ENCODE measurements at places on chromosomes 11 and 22.

- DNase-seq = no peak
These were observed 1.2 kb downstream of the FIBP start for GRCh38 chr11:65886826-65887722.

- DNase-seq = peak; percentile 15
These were observed 11.1 kb upstream of the ST3GAL4 start for GRCh38 chr11:126344141-126345080.

DNA sequence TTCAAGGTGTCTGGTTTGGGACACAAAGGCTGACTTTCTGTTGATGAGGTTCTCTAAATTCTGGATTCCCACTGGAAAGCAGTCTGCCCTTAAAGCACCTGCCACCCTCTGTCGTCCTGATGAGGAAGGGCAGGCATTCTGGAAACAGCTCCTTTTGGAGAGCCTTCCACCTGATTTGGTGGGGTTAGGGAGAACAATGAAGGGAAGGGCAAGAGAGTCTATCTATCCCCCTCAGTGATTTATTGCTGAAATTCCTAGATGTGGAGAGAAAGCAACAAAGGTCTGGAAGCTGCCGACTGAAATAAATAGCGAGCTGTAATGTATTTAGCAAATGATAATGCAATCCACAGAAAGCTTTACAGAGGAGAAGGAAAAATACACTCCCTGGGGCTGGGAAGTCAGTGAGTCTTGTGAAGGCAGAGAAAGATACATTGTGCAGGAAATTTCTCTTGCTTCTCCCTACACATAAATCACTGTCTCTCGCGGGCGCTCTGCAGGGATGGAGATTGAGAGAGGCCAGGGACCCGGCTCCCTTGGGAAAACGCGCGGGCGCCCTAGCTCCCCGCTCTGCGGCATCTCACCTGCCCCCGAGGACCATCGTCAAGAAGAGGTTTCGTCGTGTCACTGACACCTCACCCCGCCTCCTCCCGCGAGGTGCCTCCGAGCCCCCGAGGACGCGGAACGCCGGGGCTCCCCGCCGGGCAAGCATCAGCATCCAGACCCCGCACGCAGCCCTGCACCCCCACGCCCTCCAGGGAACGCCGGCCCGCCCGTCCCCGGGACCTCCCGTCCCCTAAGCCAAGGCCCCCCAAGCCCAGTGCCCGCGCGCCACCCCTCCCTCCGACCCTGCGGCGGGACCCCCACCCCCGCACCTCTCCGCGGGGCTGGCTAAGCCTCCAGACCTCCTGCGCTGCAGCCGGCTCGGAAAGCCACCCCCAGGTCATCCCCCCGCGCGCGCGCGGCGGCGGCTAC is 673 bp downstream of the CDON start:
- peak; percentile 69 for DNase-seq

- DNase-seq = no peak
These were observed 123.1 kb downstream of the MIAT start for GRCh38 chr22:26780521-26780920.

DNA sequence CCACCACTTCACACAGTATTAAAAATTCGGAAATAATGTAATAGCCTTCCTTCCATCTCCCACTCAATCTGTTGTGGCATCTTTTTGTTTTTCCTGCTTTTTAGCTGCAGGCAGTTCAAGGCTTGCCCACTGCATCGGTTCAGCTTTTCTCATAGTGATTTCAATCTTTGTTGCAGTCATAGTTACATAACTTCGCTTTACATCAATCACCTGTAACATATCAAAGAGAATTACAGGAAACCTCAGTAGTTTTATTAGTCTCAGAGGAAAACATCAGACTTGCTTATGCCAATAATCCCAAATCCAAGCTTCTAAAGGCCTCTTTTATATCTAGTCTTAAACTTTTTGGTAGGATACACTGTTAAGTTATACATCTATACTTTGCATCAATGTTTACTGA is 20.5 kb downstream of the CHORDC1 start:
- DNase-seq = no peak

GRCh38 chr11:77065878-77066228 is 918 bp upstream of the CAPN5 start:
- DNase-seq = peak; percentile 52

DNA sequence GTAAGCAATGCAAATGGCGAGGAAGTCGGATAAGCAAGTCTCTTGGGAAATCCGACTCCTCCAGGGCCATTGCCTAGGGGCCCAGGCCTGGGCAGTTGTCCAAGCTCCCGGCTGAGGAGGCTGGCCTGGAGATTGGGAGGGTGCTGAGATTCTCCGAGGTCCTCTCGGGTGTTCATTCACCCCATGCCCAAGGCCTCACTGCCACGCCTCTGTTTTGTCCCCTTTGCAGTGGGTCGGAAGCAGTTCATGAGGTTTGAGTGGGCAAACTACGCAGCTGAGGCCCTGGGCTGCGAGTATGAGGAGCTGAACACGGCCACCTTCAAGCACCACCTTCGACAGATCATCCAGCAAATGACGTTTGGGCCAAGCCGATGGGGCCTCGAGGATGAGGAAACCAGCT is 81.3 kb downstream of the MYO18B start:
- no peak for DNase-seq

DNA sequence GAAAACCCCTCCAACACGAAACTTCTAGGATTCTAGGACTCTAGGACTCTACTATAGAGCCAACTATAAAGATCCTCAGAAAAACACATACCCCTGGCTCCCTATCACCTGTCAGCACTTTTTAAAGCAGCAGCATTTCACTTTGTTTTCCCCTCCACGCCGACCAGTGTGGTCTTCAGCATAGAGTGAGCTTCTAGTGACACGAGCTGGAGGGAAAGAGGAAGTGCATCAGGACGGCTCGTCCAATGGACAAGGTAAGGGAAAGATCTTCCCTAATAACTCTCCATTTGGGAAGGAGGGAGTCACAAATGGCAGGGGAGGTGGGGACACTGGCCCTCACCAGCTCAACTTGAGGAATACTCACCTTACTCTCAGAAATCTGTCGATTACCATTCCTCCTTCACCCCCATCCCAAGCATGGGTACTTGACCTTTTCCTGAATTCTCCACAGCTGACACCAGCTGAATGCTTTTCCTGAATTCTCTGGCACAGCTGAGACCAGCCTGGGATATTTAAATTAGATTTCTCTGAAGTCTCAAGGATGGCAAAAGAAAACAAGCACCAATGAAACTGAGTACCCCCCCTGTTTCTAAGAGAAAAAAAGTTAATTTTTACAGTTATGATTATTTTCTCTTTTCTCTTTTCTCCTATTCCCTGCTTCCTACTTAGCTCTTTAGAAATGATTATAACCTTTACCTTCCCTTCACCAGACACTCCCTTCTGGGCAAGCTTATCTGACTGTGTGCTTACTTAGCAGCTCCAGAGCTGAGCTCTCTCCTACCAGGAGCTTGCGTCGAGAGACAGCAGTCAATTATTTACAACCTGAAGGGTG is 33.3 kb upstream of the NNMT start:
- no peak for DNase-seq

DNA sequence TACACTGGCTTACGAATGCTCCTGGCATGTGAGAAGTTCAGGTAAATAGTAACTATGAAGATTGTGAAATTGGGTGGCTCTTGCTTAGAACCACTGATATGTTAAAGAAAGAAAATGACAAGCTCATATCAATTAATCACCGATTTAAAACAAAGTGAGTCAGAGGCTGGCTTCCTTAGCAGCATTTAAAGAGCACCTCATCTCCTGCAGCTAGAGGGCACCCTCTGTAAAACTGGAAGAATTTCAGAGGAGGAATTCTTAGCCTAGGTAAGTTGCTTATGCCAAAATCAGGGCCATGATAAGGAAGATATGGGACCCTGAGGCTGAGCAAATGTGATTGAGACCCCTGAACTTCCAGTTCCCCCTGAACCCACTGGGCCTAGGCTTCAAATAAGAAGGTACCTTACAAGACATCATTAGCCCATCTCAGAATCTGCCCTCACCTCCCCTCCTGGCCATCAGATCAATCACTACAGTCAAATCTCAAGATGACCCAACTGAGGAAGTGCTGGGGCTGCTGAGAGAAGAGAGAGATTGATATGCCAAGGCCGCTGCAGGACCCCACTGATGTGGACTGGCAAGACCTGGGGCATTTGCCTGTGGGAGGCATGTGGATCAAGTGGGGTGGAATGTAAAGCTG is 8.6 kb upstream of the CD3E start:
- DNase-seq = no peak

GRCh38 chr11:117959438-117960149 is 26.6 kb upstream of the IL10RA start:
- DNase-seq = no peak

- DNase-seq = no peak
These were observed 11.0 kb upstream of the GRAMD4 start for GRCh38 chr22:46609175-46609690.

- DNase-seq = peak; percentile 40
These were observed 8.4 kb downstream of the SELENOO start for GRCh38 chr22:50208939-50209892.

- no peak for DNase-seq
These were observed 34.8 kb upstream of the CCDC34 start for GRCh38 chr11:27397624-27398399.

- no peak for DNase-seq
These were observed 2.6 kb upstream of the FTH1 start for GRCh38 chr11:61969838-61970662.

GRCh38 chr22:29541845-29542244 is 11.7 kb downstream of the THOC5 start:
- DNase-seq = no peak

DNA sequence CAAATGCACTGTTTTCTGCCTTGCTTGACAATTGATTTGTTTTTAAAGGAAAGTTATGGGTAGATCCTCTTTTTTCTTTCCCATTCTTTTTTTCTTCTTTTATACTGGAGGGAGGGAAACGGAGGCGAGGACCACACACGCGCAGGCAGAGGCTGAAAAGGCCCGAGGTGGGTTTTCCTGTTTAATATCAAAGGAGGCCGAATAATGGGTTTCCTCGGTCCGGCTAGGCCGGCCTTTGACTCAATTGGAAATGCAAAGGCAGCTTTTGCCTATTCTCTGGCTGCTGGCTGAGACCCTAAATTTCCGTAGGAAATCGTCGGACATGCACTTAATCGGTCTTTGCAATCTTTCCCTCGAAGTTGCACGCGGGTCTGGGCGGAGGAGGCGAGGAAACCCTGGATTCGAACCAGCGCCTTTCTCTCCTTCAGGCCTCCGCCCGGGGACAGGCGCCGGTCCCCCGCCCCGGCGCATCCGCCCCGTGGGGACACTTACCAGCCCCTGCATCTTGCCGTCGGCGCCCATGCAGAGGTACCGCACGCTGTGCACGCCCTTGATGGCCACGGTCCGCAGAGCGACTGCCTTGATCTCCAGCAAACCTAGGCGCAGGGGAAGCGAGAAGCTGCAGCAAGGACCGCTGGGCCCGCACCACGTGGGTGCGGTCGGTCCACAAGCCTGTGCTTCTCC is 911 bp downstream of the FGF19 start:
- no peak for DNase-seq

- DNase-seq = no peak
These were observed 252.3 kb downstream of the TBC1D22A start for GRCh38 chr22:47014636-47015345.

- DNase-seq = no peak
These were observed 16.8 kb downstream of the LUZP2 start for GRCh38 chr11:24513479-24514218.

GRCh38 chr11:133595998-133596590 is 63.8 kb upstream of the OPCML start:
- DNase-seq = no peak

DNA sequence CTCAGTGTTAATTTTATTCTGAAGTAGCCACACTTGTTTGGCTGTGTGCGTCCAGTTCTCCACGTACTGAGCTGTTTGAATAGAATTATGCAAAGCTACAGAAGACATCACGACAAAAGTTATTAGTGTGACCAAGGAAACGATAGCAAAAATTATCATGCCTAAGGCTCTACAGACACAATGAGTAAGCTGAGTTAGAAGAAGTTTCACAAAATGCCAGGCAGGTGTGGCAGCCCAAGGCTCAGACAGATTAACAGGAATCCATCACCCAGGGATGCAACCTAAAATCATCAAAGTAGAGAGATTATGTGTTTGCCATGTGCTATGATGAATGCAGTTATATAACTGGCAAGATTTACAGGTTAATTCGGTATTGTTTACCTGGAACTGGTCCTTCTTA is 73.1 kb upstream of the INCENP start:
- DNase-seq = no peak

DNA sequence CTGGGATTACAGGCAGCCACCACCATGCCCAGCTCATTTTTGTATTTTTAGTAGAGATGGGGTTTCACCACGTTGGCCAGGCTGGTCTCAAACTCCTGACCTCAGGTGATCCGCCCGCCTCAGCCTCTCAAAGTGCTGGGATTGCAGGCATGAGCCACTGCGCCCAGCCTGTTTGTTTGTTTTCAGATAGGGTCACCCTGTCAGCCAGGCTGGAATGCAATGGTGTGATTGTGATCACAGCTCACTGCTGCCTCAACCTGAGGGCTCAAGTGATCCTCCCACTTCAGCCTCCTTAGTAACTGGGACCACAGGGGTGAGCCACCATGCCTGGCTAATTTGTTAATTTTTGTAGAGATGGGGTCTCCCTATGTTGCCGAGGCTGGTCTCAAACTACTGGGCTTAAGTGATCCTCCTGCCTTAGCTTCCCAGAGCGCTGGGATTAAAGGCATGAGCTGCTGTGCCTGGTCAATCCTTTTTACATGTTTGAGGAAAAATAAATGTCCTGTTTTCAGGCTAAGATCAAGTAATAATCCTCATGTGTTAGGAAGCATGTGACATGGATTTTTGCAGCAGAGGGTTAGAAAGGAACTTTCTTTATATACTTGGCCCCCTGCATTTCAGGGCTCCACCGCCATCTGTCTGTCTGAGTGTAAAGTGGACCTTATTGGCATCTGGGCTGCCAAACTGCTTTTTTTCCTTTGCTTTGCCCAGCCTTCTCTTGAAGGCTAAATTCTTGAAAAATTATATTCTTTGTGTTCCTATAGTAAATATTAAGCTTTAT is 4.8 kb upstream of the SLC3A2 start:
- DNase-seq = no peak

GRCh38 chr11:107711861-107712755 is at the start of gene SLN:
TSS of gene SLN (minus strand) at chr11:107712056.
- no peak for DNase-seq

DNA sequence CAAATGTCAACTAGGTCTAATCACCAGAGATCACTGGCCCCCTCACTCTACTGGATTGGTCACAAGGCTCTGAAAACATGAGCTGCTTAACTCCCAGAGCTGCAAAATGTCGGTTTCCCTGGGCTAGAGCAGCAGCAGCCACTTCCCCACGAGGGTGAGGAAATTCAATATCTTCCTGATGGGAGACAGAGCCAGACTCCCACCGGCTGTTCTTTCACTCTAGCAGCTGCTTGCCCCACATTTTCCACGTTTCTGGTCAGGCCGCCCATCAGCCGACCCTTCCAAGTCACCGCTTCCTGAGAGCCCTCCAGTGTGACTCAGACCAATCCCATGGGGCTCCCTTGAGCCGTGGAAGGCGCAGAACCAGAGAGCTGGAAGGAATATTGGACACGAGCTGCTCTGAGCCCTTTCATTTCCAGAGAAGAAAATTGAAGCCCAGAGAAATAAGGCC is 227.0 kb downstream of the ADAMTS15 start:
- DNase-seq = peak; percentile 75

DNA sequence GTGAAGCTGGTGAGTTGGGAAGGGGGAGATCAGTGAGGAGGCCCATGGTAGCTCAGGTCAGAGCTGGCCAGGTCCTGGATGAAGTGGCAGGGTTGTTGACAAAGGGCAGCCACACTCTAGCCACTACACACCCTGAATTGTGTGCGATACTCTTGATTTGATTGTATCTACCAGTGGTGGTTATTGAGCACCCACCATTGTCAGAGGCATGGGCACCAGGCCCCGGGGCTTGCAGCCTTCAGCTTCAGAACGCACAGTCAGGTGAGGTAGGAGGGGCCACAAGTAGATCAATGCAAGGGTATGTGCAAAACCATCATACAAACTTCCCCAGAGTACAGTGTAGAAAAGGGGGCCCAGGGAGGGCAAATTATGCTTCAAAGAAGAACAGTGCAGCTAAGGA is 38.1 kb downstream of the MICAL2 start:
- no peak for DNase-seq
